ENCODE measurements at places on chromosomes 2 and 18. TPM values are rescaled to one million over a fixed set of nuclear protein-coding genes. Genes with fewer than 3 reads are reported as not detected.

- no peaks in the 10 kb centered on the region for H3K27me3 ChIP-seq
- no peak overlapping the region for H3K4me3 ChIP-seq
- no peak overlapping the region for H3K27ac ChIP-seq
- no peaks in the 10 kb centered on the region for H3K4me1 ChIP-seq
- no peaks in the 10 kb centered on the region for H3K36me3 ChIP-seq
- no peak for DNase-seq
Measured at GRCh38 chr2:231987124-231987727, 25.7 kb downstream of the DIS3L2 start.

- DNase-seq: no peak
- H3K4me1 ChIP-seq: peaks cover 15% of the 10 kb centered on the region
- no peak overlapping the region for H3K27ac ChIP-seq
Measured at GRCh38 chr2:47028171-47028570, 112.6 kb upstream of the MCFD2 start.

The TLX2 gene
- not detected for total RNA-seq

- no peaks in the 10 kb centered on the region for H3K27me3 ChIP-seq
- peak overlapping the region; percentile 57 for H3K27ac ChIP-seq
- peak; percentile 57 for DNase-seq
Measured at GRCh38 chr2:241559323-241560161, 997 bp downstream of the BOK start.

GRCh38 chr2:64906853-64907536, 82.2 kb upstream of the SLC1A4 start:
- no peak overlapping the region for H3K27ac ChIP-seq
- H3K27me3 ChIP-seq: no peaks in the 10 kb centered on the region
- H3K4me1 ChIP-seq: no peaks in the 10 kb centered on the region
- H3K36me3 ChIP-seq: no peaks in the 10 kb centered on the region
- no peak overlapping the region for H3K4me3 ChIP-seq

- no peaks in the 10 kb centered on the region for H3K36me3 ChIP-seq
- no peak for DNase-seq
- H3K4me1 ChIP-seq: no peaks in the 10 kb centered on the region
Measured at GRCh38 chr2:56133931-56134629, 49.7 kb upstream of the CCDC85A start.

The DOK6 gene
- total RNA-seq: 0.66 TPM

DNA sequence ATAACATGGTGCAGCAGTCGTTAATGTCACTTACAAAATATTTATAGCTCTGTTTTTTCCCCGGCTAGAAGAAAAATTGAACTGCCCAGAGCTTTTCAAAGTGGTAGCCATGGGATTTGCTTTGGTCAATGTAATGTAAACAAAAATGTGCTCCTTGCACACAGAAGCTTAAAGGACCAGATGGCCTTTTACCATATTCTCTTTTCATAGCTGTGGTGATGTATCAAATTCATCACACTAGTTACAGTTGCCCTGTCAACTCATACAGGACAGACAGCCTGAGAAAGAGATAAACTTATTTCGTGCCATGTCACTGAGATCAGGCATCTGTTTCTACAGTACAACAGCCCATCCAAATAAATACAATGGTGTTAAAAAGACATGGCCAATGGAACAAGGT, 368.1 kb upstream of the CDH19 start:
- H3K4me3 ChIP-seq: no peak overlapping the region
- H3K27ac ChIP-seq: no peak overlapping the region
- no peaks in the 10 kb centered on the region for H3K27me3 ChIP-seq
- H3K4me1 ChIP-seq: no peaks in the 10 kb centered on the region

DNA sequence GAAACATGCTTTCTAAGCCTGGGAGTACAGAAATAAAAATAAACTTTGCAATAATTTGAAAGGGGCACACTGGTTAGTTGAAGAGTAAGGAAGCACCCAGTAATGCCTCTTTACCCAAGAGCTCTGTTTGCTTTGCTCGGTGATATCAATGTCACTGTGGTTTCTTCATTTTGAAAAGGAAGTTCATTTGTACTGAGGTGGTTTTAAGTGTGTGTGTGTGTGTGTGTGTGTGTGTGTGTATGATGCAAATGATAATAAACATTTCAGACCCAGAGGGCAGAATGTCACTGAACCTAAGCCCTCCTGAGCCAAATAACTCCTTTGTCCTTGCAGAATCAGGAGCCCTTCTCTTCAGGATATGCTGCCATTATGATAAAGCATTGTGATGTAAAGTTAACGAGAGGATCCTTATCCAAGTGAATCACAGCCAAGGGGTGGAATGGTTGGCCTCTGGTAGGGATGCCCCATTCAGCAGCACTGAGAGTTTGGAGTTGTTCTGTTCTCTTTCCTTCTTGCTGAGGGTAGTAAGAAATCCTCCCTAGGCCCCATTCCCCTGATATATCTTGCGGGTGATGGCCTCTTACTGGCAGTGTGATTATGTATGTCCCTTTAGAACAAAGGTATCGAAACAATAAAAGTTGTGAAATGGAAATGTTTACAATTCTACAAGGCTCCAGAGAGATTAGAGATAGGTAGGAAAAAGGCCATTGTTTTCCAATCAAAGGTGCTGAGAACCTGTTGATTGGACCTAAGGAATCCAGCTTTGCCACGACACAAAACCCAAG, 7.6 kb downstream of the ITGA6 start:
- peaks cover 97% of the 10 kb centered on the region for H3K4me1 ChIP-seq
- H3K27ac ChIP-seq: no peak overlapping the region
- H3K4me3 ChIP-seq: no peak overlapping the region
- DNase-seq: no peak
- no peaks in the 10 kb centered on the region for H3K27me3 ChIP-seq
- no peaks in the 10 kb centered on the region for H3K36me3 ChIP-seq

Data from body of pancreas (tissue), 4 donors.